ENCODE measurements at places on chromosomes 2 and 18. TPM values are rescaled to one million over a fixed set of nuclear protein-coding genes. Genes with fewer than 3 reads are reported as not detected.

DNA sequence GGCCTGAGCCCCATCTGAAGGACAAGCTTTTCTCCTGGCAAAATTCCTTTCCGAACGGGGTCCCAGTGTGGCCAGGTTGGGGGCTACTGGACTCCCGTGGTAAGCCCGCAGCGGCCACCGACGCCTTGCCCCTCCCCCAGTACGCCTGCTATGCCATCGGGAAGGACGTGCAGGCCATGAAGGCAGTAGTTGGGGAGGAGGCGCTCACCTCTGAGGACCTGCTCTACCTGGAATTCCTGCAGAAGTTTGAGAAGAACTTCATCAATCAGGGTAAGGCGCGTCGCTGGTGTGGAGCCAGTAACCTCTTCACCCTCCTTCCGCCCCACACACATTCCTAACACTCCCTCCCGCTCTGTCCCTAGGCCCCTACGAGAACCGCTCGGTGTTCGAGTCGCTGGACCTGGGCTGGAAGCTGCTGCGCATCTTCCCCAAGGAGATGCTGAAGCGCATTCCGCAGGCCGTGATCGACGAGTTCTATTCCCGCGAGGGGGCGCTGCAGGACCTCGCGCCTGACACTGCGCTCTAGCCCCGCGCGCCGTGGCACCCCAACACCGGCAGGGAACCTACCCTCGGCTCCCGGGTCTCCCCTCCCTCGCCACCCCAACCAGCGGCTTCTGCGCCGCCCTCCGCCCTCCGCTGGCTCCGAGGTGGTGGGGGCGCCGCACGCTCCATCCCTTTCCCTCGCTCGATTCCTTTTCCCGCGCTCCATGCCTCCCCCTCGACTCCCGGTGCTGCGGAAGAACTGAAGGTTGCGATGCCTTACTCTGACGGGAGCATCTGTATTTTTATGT lies 13.6 kb upstream of the ANKRD53 start:
- peak; percentile 83 for DNase-seq

DNA sequence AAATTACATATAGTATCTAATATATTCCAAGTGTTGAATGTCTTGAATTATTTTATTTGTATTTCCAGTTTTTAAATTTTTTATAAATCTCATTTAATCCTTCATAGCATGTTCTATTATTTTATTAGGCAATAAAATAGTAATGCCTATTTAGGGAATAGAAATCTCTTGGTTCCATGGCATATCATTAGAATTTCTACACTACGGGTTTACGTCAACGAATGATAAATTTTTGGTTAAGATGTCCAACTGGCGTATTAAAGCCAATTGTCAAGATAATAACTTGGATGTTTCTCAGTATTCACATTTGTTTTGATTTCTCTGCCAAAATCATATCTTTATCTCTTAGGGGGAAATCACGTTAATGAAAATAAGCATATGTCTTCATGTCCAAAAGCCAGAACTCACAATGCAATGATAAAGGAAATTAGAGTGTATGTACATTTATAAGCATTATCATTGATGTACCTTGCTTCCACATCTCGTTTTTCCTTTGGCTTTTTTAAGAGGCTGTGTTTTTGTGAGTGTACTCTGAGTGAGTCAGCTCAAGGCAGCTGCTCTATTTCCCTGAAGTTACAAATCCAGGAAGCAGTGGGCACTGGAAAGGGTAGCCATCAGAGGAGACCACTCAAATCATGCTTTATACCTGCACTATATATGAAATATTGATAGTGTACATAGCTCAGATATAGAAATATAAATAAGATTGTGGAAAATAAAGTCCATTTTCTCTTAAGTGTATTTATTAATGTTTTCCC lies 115.8 kb upstream of the PDE1A start:
- no peak for DNase-seq

CD8B2 gene
- total RNA-seq: not detected

MAP2 gene
- 2.8 TPM for total RNA-seq

ID2 gene
- total RNA-seq: 25.5 TPM

Measured in Right ventricle myocardium superior (tissue), 1 donor.